ENCODE measurements at places on chromosomes 11 and 22.

DNA sequence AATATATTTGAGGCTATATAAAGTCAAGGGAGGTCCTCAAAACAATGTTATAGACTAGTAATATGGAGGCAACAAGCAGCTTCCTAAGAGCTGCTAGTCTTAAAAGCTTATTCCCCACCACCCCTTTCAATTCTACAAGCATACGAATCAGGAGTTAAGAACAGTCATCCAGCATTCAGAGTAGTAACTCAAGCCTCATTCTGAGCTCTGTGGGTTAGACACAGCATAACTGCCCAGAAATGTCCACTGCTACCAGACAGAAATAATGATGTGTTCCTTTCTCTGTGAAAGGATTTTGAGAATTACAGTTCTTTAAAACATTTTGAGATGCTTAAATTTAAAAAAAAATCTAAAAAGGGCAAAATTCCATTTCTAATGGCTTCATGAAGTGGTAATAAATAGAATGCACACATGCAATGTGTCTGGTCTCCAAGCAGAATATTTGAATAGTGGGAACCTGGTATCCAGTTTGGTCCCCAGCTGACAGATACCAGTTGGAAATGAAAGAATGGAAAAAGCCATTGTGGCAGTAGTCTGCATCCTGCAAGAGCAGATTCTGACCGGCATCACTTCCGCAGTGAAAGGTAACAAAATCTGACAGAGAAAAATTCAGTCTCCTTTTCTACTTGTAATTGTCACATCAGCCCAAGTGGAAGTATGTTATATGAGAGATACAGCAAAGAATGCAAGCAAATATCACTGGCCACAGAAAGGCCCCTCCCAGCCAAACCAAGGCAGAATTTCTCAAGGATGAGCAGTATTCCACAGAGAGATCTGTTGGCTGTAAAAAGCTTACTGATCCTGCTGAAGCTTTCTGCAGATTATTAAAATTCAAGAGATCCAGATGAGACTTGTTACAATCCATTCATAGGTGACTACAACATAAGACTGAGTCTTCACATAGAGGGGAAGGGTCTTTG, 310.8 kb upstream of the PITPNB start:
- no peak for DNase-seq

- DNase-seq = peak; percentile 89
Observed at GRCh38 chr22:20981787-20982562, at the start of gene LZTR1. Gene LZTR1 (plus strand): TSS chr22:20982297. CDS start chr22:20982372, 75 bp downstream.

- no peak for DNase-seq
Observed at GRCh38 chr11:35859301-35859700, 84.6 kb upstream of the LDLRAD3 start.

GRCh38 chr22:41664490-41664889, 24.2 kb downstream of the SNU13 start:
- no peak for DNase-seq

GRCh38 chr22:43446037-43446803, 34.4 kb downstream of the MPPED1 start:
- DNase-seq = no peak

DNA sequence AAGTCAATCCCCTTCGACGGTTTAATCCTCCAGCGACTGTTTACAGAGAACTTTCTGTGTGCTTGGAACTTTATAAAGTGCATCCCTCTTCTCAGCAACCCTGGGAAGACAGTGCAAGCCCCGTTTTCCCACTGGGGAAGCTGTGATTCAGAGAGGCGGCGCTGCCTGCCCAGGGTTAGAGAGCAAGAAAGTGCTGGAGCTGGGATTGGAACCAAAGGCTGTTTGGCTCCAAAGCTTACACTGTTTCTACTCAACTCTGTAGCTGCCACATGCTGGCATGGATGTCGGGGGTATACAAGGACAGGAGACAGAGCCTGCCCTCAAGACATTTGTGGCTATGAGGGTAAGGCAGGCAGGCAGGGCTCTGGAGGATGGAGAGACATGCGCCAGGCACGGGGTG, 13.0 kb downstream of the FBLN1 start:
- no peak for DNase-seq

DNA sequence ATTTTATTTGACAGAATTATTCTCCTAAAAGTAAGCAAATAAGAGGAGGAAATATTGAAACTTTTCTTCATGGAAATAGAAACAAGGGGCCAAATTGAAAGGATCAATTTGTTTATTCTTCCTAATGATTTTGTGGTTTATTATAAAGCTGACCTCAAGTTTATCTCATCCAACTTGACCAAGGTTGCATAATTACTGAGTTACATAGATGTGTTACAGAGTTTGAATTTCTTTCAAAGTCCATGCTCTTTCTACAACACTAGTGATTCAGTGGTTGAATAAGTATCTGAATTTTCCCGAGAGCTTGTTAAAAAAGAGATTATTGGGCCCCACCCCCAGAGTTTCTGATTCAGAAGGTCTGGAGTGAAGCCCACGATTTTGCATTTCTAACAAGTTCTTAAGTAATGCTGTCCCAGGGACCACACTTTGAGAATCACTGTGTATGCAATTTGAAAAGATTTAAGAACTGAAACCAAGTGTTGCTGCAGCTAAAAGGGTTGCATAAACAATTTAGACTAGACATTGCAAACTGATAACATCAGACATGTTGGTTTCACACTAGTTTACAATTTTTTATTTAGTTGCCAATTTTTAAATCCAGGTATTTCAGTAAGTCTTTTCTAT, 485.7 kb upstream of the ANO5 start:
- no peak for DNase-seq

- DNase-seq = no peak
Observed at GRCh38 chr22:23384431-23384830, 195.7 kb downstream of the IGLL1 start.

DNA sequence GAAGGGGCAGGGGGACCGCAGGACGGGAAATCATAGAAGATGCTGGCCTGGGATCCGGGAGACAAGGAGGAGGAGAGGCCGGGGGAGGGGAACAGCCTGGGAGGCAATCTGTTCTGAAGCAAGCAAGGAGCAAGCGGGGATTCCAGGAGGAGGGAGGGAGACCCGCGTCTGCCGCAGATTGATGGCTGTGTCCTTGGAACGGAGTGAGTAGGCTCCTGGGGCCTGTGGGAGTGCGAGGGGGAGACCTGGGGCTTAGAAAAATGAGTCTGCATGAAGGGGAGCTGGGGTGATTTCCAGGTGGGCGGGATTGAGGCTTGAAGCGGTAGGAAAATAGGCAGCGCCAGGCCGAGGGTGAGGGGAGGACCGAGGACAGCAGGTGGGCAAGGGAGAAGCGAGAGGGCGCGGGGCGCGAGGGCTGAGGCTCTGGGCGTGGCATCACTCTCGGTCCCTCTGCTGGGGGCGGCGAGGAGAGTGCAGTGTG, 1.6 kb upstream of the LRRC55 start:
- DNase-seq = no peak

DNA sequence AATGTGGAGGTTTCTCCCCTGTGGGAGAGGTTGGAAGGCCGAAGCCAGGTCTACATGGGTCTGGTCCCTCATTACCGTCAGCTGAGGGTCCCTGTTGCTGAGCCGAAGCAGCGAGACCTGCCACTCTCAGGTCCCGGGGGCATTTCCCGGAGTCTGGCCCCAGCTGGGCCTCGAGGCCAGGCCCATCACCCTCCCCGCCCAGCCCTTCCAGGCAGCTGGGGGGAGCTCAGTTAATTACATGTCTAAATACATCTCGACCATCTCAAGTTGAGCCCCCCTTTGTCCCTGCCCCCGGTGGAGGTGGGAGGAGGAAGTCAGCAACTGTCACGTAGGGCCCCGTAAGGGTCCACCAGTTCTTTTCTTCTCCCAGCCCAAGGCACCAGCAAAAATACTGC, 3.6 kb downstream of the CDKN1C start:
- no peak for DNase-seq

- no peak for DNase-seq
Observed at GRCh38 chr22:40997520-40997919, 46.3 kb downstream of the RBX1 start.
